ENCODE measurements at places on chromosomes 13 and 19. TPM values are rescaled to one million over a fixed set of nuclear protein-coding genes. Genes with fewer than 3 reads are reported as not detected.

- peak; percentile 60 for DNase-seq
These were observed 53.7 kb downstream of the RASA3 start for GRCh38 chr13:114078461-114079451.

The ONECUT3 gene
- 0.06 TPM for total RNA-seq

DNA sequence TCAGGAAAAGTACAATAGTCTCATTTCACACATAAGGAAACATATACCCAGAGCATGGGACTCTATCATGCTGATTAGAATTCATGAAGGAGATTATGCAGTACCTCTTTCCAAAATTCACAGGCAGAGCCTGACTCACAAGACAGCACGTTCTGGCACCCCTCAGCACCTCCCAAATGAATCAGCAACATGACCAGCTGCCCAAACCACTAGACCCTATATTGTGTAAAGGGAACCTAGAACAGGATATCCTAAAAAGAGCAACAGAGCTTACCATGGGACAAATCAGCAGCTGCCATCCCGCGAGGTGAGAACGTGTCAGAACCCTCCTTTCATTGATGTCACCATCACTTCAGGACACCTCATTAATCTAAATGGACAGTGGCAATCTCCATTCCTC lies 2.5 kb downstream of the ZNF426 start:
- DNase-seq: peak; percentile 56

DNA sequence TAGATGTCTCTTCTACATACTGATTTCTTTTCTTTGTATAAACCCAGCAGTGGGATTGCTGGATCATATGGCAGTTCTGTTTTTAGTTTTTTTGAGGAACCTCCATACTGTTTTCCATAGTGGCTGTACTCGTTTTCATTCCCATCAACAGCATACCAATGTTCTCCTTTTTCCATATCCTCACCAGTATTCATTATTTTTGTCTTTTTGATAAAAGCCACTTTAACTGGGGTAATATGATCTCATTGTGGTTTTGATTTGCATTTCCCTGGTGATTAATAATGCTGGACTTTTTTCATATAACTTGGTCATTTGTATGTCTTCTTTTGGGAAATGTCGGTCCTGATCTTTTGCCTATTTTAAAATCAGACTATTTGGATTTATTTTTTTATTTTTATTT lies 108.5 kb downstream of the PAN3 start:
- DNase-seq: peak; percentile 17

DNA sequence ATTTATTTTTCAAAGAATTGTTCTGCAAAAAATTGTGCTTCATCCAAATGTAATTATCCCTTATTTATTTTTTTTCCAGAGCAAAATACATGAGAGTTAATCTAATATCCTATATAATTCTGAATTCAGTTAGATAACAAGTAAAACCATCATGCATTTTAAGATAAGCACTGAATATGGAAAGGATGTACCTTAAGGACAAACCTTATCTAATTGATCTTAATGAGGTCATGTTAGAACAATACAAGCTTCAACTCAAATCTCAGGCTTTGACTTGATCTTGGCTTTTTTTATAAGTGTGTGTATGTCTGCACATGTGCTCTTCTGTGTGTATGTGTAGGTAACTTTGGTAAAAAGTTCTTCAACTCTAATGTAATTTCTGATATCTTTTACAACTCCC lies 1828.8 kb downstream of the PCDH9 start:
- no peak for DNase-seq
